ENCODE measurements at places on chromosomes 7 and 10.
A peak's percentile ranks its signal among the peaks of the same experiment; 100 is the strongest.

GRCh38 chr7:68146983-68147382, 1150.3 kb downstream of the TYW1 start:
- DNase-seq: no peak

- DNase-seq: no peak
These were observed 7.0 kb downstream of the WDR91 start for GRCh38 chr7:135204341-135204749.

DNA sequence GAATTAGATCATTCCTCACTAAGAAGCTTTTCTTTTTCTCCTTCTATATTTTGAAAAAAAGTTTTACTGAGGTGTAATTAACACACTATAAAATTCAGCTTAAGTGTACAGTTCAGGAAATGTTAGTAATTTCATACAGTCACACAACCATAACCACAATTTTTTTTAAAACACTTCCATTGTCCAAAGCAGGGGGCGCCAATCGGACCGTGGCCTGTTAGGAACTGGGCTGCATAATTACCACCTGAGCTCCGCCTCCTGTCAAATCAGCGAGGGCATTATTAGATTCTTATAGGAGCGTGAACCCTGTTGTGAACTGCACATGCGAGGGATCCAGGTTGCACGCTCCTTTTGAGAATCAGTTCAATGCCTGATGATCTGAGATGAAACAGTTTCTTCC, 427.1 kb downstream of the TFEC start:
- no peak for DNase-seq

DNA sequence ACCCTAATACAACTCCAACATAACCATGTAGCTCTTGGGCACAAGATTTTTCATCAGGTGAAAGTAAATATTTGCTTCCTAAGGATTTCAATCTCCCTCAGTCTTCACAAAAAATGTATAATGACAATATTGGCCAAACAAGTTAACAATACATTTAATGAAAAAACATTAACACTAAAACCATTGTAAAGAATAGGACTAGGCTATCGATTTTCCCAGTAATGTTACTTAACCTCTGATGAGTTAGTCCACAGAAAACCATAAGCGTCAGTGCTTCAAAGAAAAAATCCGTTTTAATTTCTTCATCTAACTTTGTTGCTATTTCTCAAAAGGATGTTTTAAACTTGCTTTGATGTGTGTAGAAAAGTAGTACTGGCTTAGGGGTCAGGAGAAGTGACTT, 1.2 kb downstream of the ZNF33B start:
- DNase-seq: no peak

- no peak for DNase-seq
These were observed 25.8 kb downstream of the SMURF1 start for GRCh38 chr7:99118077-99118476.

DNA sequence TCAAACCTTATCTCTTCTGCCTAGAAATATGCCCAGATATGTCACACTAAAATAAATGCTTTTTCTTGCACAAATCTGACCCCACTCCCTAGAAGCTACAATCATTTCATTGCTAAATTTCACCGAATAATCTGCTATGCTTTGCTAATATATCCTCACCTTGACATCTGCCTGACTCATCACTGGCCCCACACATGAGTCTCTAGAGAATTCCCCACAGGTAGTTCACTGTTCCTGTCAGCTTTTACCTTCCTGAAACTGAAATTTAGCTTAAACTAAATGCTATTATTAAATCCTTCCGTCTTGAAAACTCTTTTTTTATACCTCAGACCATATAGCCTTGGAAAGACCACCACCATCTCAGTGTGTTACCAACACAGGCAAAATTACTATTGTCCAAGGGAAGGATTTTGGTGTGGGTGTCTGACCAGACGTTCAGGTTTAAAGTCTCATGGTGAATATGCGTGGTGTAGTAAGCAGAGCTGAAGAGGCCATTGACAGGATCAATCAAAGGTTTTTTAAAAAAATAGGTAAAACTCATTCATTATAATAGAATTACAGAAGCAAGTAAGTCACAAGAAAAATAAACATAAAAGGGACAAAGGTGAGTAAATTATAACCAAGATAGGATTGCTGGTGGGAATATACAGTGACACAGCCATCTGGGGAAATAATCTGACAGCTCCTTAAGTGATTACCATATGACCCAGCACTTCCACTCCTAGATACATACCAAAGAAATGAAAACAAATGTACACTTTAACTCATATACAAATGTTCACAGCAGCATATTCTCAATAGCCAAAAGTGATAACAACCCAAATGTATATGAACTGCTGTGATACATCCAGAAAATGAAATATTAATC, 173.5 kb downstream of the KMT2E start:
- no peak for DNase-seq

- DNase-seq: no peak
These were observed 322.4 kb upstream of the GHITM start for GRCh38 chr10:83816942-83817341.

DNA sequence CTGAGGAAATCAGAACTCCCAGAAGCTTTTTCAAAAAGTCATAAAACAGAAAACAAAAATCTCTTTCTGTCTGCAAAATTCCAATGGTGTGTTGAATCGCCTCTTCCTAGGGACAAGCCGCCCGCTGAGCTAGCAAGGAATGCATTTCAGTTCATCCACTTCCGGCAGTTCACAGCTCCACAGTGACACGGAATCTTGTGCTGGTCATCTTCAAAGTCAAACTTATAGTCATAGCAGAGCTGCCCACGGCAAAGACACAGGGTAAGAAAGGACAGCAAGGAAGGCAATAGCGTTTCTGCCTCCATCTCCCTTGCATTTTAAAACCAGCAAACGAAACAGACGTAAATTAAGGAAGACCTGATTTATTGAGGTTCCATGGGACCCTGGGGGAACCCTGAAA, 111.2 kb downstream of the GALNT11 start:
- DNase-seq: no peak

DNA sequence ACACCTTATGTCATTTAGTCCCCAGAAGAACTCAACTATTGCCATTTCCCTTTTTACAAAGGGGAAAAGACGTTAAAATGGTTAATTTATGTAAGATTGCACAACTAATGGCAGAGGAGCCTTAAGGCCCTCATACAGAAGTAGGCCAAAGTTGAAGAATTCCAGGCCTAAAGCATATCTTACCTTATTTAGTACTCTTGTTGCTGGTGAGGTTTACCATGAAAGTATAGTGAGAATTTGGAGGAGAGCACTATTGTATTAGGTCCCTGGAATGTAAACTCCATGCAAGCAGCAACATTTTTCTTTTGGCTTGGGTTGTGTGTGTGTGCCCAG, 731 bp upstream of the CRPPA start:
- no peak for DNase-seq

GRCh38 chr7:4959893-4960292, 906 bp upstream of the MMD2 start:
- DNase-seq: no peak

- DNase-seq: no peak
These were observed 13.6 kb upstream of the ENO4 start for GRCh38 chr10:116835658-116836057.

DNA sequence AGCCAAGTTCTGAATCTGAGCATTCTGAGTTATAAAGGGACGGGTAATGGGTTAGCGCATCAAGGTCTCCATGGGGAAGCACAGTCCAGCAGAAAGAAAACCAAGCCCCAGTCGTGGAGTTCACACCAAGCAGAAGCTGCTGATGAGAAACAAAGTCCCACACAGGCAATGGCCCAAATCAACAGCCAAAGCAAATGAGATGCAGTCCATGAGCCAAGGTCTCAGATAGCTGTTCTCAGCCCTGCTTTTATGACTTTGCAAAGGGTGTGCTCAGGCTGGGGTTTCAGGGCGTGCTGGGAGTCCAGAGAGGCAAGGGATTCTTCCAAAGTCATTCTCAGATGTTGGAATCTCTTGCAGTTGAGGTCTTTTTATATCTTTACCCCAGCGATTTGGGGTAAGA, 32.0 kb downstream of the THNSL1 start:
- DNase-seq: no peak

- DNase-seq: no peak
These were observed 196.5 kb downstream of the ADK start for GRCh38 chr10:74347522-74347921.

GRCh38 chr7:70694434-70694970, 437.4 kb upstream of the GALNT17 start:
- no peak for DNase-seq

GRCh38 chr10:53102424-53102823, 329.8 kb upstream of the MBL2 start:
- no peak for DNase-seq

DNA sequence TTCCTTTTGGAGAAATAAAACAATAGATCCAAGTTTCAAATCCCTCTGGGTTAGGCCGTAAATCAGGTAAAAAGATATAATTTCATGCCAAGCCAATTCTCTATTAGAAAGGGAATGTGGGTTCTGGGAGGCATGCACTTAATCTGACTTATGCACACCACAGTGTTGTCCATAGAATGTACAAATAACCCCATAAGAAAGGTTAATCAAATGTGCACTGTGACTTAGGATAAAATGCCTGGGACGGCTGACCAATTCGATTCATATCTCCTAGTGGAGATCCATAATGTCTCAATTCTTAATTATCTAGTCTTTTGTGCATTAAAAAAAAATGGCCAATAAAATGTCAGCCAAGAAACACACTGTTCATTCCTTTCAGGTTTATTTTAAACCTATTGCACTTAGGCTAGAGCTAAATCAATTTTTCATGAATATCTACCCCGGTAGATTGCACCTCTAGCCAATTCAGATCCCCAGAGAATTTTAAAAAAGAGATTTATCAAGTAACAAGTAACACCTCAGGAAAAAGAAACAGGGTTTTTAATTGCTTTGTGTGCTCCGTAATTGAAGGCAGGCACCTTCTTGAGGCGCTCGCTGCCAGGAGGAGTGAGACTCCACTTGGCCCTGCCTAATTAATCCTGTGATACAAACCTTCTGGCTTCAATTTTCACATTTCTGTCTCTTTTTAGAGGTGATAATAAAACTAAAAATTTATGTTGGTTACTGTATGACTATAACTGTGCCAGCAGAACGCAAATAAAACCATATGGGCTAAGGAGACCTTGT, 265.1 kb downstream of the ETV1 start:
- DNase-seq: no peak

- peak; percentile 27 for DNase-seq
These were observed 233.9 kb upstream of the CACNA2D1 start for GRCh38 chr7:82677493-82677892.

- DNase-seq: no peak
These were observed 130.9 kb downstream of the OAT start for GRCh38 chr10:124287791-124288190.

DNA sequence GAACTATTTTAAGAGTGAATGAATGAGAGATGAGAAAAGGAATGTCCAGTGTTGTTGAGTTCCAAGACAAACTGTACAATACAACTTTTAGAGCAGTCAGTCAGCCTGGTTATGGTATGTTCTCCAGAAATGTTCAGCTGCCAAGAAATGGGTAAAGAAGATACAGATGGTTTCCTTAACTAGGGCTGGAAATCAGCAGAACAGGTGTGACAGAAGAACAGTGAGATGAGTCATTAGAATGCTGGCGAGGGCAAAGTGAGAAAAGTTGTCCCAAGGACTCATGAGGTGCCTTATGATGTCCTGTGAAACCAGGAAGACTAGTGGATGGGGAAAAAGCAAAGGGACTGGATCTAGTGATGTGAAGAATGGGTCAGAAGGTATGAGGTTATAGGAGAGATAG, 20.8 kb upstream of the SEPTIN7 start:
- no peak for DNase-seq

DNA sequence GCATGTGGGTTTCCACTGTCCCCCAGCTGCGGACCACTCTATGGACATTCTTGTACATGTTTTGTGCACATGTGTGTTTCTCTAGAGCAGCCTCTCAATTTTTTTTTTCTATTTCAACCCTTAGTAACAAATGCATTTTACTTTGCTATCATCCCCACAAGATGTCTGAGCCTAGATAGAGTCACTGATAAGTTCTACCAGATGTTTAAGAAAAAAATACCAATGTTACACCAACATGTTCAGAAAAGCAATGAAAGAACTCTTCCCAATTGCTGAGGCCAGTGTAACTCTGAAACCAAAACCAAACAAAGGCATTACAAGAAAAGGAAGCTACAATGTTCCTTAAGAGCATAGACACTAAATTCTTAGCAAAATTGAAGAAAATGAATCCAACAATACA, 218.5 kb downstream of the CXCL12 start:
- DNase-seq: no peak

- no peak for DNase-seq
These were observed 290.1 kb upstream of the ZNF32 start for GRCh38 chr10:43938810-43939209.

DNA sequence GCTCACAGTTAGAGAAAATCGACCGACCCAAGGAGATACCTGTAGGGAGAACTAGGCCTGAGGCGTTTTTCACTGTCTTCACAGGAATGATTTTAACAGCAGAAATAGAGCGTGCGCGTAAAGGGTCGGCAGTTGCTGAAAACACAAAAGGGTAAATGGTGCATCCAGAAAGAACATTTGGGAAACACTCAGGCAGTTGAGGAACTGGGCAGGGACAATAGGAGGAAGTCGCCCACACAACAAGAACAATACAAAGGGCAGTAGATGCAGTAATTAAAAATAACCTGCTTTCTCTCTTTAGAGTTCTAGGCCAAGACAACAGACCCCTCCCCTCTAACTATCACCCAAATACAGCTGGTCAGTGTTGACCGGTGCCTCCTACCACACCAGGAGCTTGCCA, 126.6 kb downstream of the SORBS1 start:
- no peak for DNase-seq

DNA sequence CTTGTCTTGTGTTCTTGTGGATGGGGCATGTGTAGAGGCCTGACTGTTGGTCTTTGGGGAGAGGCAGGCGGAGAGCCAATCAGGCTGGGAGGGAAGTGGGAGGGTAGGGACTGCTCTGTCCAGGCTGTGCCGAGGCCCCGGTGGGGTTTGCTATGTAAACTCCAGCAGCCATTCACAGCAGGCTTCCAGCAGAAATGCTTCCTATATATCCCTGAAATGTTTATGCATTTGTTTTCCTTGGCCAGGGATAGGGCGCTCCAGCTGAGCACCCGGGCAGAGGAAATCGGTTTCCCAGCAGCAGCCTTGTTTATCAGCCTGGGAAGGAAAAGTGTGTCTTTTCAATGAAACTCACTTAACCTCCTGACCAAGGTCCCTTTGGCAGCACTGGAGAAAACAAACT, 18.3 kb upstream of the AQP1 start:
- DNase-seq: no peak

DNA sequence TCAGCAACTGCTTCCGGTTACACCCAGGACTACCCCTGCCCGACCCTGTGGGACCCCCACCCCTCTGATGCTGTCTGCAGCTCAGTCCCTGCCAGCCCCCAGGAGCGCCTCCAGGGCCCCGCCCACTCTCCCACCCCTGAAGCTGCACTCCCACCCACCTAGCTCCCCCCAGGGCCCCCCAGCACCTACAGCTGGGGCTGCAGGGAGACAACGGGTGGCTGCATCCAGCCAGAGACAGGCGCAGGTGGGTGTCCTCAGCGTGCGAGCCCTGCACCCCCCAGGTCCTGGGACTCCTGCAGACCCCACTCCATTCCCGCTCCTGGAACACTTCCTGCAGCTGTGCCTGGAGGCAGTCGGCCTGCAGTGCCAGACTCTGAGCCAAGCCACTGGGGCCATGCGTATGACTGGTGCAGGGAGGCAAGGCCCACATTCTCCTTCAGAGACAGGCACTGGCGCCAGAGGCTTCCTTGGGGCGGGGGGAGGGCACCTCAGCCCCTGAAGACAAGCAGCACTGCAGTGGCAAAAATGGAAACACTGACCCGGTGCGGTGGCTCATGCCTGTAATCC, 6.1 kb downstream of the CYP2W1 start:
- no peak for DNase-seq
